ENCODE measurements at places on chromosomes 11 and 22. TPM values are rescaled to one million over a fixed set of nuclear protein-coding genes. Genes with fewer than 3 reads are reported as not detected.

GRCh38 chr11:129929721-129930120, 34.3 kb upstream of the NFRKB start:
- no peak for DNase-seq

GRCh38 chr11:34194576-34195335, 89.3 kb downstream of the NAT10 start:
- DNase-seq = no peak

DNA sequence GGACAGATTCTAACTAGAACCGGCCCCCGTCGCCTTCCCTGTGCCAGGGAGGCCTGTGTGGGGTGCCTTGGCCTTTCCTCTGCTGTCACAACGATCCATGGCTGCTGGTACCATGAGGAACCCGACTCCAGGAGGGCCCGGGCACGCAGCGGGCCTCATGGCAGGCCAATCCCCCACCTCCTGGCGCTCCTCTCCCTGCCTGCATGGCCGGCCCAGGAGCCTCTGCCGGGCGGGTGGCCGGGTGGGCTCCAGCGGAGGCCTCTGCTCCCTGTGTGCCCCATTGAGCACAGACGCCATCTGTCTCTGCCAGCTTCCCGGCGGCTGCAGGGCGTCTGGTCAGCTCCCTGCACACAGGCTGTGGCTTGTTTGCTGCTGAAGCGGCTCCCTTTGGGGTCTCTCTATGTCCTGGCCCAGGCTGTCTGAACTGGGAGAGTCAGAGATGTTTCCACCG, 86.5 kb downstream of the MYEOV start:
- peak; percentile 3 for DNase-seq

DNA sequence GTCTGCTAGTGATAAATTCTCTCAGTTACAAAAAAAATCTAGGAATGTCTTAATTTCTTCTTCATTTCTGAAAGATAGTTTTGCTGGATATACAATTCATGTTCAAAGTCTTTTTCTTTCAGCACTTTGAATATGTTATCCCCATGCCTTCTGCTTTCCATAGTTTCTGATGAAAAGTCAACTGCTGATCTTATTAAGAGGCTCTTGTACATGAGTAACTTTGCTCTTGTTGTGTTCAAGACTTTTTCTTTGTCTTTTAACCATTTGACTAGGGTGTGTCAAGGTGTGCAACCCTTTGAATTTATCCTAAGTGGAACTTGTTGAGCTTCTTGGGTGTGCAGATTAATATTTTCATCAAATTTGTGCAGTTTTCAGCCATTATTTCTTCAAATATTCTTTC, 22.1 kb upstream of the ACCSL start:
- DNase-seq = no peak

DNA sequence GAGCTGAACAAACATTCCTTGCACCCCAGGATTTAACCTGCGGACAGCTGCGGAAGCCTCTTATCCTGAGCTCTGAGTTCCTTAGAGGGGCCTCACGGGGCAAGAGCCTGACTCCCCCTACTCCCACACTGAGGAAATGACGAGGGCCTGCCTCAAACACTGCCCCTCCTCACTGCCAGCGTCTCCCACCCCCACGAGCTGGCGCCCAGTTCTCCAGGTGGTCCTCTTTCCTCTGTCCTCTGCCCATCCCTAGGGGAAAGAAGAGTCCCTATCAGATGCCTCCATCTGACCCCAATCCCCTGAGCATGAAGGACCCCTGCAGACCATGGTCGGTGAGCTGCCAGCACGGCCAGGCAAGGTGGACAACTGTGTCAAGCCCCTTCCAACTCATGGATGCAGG, 14.3 kb downstream of the CHST1 start:
- no peak for DNase-seq

DNA sequence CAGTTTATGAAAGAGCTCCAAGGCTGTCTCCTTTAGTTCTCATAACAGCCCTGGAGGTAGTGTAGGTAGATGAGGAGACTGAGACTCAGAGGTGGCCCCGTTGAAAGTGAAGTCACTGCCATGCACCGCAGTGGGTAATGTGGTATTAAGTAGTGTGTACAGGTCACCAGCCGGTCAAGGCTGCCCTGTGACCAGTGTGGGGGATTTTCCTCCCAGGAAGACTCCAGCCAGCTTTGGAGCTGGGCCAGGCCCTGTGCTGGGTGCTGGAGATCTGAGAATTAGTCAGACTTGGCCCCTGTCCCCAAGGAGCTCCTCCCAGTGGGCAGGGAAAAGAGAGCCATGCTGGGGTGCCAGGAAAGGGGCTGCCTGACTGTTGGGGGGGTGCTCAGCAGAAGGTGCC, 5.3 kb downstream of the OMP start:
- no peak for DNase-seq

DNA sequence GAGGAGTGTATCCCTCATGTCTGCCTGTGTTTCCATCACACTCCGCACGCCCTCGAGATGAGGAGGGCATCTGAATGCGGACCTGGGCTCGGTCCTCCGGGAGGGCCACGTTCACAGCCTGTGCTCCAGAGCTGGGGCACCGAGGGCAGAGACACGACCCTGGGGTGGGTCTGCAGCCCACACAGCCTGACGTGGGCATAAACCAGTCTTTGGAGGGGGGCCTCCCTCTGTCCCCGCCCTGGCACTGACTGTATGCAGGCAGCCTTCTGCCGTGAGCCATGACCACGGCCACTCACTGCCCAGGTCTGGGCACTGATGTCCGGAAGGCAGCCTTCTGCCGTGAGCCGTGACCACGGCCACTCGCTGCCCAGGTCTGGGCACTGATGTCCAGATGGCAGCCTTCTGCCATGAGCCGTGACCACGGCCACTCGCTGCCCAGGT, 1425.1 kb downstream of the BRD1 start:
- DNase-seq = no peak

DNA sequence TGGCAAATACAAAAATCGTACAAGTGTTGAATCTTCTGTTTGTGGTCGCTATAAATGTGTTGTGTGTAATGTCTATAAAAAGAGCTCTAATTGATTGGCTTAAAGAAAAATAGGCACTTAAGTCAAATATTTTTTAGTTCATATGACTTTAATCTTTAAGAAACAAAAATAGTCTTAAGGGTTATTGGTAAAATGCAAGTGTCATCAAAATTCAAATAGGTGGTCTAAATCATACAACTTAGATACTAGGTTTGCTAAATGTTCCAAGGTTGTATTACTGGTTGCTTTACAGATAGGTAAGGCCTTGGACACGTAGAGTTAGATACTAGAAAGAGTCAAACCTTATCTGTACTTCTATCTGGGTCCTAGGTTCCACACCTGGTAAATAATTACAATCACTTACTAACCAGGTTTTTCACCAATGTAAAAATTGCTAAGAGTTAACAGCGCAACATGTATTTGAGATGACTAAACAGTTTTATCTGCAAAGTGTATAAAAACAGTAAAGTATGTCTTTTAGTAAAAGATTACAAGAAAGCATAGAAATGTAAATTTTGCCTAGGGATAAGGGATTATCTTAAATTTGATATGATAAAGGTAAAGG, 91.1 kb upstream of the GNAZ start:
- no peak for DNase-seq

- DNase-seq = peak; percentile 35
Observed at GRCh38 chr11:68328374-68329091, 16.1 kb downstream of the LRP5 start.

DNA sequence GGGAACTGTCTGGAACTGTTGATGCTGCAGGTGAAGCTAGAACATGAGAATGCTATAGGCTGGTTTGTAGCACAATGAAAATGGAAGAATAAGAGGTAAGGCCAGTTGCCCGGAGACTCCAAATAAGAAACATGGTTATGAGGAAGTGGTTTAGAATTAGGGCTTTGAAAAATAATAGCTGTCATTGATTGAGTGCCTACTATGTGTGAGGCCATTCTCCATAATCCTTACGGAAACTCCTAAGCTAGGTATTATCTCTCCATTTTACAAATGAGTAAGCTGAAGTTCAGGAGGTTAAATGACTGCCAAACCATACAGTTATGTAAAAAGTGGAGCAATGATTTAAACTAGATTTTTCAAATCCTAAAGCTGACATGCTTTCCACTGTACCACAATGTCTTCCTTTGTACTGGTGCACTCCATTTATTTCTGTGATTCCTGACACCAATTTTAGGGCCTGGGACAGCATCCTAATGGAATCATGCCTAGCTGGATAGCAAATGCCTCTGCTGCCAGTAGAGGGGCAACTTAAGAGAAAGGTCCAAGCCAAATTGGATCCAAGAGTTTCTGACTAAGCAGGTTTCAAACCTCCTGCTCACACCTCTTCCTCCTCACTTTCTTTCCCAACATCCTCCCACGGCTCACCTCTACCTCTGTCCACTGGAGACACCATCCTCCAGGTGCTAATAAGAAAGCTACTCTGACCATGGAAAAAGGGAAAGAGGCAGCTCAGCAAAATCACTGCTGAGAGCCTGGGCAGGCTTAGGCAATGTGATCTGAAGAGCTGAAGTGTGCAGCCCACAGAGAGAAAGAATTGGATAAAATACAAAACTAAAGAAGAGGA, 46.9 kb upstream of the PICALM start:
- DNase-seq = no peak

DNA sequence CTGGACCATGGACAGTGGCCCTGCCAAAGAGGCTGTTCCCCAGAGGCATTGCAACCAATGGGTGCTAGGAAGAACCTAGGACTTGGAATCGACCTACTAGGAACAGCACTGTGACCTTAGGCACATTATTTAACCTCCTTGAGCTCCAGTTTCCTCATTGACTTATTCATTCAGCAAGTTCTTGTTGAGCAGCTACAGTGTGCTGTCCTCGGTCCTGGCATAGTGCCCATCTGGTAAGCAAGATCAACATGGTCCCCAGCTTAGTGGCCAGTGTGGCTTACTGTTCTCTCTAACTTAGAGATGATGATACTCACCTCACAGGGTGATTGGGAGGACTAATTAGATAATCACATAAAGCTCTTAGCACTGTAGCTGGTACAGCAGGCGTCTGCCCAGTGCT, 8.2 kb downstream of the ABCG4 start:
- DNase-seq = no peak

- no peak for DNase-seq
Observed at GRCh38 chr22:37482244-37482643, 3.9 kb downstream of the MFNG start.

DNA sequence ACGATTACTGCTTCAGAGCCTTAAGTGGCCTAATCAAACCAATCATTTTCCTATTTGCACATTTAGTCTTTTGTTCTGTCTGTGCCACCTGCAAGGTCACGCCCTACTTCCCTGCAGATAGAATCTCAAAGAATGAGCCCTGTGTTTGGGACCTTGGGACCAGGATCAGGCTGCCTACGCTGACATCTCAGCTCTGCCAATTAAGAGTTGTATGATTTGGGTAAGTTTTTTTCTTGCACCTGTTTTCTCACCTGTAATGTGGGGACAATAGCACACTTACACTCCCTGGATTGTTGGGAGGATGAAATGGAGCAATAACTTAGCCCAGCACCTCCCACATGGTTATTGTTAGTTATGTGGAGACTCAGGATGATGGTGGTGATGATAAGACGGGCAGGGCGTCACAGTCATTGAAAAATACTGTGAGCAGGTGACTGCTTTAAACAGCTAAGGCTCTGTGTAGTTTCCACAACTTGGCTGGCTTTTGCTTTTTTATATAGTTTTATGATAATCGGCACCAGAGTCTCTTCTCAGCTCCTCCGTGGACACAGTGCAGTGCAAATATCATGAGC, 155.0 kb downstream of the ADAMTS15 start:
- no peak for DNase-seq

- no peak for DNase-seq
Observed at GRCh38 chr22:26847046-26847445, 189.7 kb downstream of the MIAT start.

GRCh38 chr11:44566952-44567875, 1.8 kb downstream of the CD82 start:
- DNase-seq = peak; percentile 70

DNA sequence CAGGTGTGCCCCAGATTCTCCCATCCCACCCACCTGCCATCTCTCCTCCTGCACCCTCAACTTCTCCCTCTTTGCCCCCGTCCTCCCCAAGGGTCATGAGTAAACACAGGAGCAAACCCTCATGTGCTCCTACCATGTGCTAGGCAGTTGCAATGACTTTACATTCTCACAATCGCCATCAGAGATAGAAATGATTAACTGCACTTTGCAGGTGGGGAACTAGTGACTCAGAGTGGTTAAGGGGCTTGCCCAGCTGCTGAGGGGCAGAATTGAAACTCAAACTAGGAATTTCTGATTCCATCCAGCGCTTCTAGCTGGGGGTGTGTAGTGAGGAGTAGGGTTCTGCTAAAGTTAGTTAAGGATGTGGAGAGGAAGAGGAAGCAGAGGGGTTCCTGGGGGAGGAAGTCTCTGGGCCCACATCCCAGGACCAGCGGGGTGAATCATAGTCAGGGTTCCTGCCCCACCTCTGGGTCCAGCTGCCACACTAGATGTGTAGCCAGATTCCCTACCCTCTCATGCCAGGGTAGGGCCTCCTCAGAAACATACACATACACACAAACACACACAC, 16.0 kb upstream of the PRG2 start:
- peak; percentile 75 for DNase-seq

- DNase-seq = no peak
Observed at GRCh38 chr22:33461698-33462434, 403.7 kb upstream of the SYN3 start.

- no peak for DNase-seq
Observed at GRCh38 chr11:111514216-111515031, at the start of gene HOATZ. Gene HOATZ, plus strand, starts transcription at chr11:111514778. Its CDS starts 7 bp downstream, at chr11:111514785.

GRCh38 chr11:64891215-64891848, 12.9 kb upstream of the EHD1 start:
- no peak for DNase-seq

DNA sequence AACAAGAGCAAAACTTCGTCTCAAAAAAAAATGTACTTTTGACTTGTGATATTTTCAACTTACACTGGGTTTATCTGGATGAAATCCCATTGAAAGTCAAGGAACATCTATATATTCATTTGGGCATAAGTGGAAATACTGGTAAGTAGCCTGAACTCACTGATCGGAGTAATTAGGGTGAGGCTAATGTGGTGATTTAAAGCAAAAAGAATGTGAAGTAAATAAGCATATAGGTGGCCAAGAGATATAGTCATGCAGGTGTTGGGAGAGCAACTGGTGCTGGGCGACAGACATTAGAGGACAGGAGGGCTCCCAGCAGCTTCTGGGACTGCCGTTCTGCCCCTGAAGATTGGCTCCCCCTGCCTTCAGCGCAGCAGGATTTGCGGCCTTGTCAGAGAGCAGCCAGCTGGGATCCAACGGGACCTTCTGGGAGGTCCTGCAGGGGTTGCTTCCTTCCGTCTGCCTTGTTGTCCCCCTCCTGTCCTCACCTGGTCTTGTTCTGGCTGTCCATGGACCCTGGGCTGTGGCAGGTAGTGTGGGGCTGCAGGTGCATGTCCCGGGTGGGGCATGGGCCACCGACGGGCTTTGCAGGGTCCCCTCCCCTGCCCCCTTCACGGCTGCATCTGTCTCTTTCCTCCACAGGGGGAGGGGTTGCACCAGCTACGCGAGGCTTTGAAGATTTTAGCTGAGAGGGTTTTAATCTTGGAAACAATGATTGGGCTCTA, 14.1 kb downstream of the RHBDD3 start:
- no peak for DNase-seq

Gene AGBL2
- total RNA-seq = 2.2 TPM

Gene NXPE1
- not detected for total RNA-seq

Gene STIP1
- 264 TPM for total RNA-seq

Gene YPEL4
- total RNA-seq = 0.54 TPM

Gene BAIAP2L2
- total RNA-seq = 1.6 TPM

Gene KIAA1671
- total RNA-seq = 7.4 TPM
